ENCODE measurements at places on chromosomes 2 and 18. TPM values are rescaled to one million over a fixed set of nuclear protein-coding genes. Genes with fewer than 3 reads are reported as not detected.

The KCNJ13 gene
- polyA plus RNA-seq, result 3.4 TPM

- DNase-seq, result no peak
Observed at GRCh38 chr2:6967301-6967700, 50.1 kb downstream of the RNF144A start.

GRCh38 chr2:50627505-50627904, 404.4 kb downstream of the NRXN1 start:
- DNase-seq, result no peak

- no peak for DNase-seq
Observed at GRCh38 chr18:11676867-11677266, 12.2 kb upstream of the GNAL start.

DNA sequence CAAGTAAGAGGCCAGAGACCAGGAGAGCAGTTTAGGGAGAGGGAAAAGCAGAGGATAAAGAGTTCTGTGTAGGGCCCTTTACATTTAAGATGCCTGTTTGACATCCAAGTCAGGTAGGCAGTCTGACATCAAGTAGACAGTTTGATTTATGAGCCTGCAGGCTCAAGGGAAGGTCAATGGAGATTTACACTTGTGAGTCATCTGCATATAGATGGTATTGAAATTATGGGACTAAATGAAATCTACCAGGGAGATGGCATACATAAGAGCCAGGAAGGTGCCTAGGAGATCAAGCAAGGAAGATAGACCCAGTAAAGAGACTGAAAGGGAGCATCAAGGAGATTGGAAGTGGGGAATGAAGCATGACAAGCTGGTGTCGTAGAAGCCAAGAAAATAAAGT, 212.4 kb upstream of the PKDCC start:
- DNase-seq, result no peak

GRCh38 chr2:207601774-207602173, 23.4 kb downstream of the METTL21A start:
- DNase-seq, result no peak

The SMYD1 gene
- not detected for polyA plus RNA-seq

GRCh38 chr2:116935097-116935814, 879.2 kb upstream of the DDX18 start:
- DNase-seq, result no peak

DNA sequence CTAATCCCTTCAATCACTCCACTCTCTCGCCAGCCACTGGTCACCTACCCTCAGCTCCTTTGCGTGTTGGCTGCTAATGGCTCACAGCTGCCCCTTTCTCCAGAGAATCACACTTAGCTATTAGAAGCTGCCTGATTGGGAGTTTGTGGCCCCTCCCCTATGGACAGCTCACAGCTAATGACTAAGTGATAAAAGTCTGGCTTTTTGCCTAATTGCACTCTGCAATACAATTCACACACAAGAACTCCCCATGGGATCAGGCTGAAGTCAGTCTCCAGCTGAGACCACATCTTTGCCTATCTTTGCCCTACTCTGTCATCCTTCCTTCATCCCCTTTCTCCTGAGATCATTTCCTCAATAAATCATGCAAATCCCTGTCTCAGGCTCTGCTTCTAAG, 701.9 kb upstream of the RAB6C start:
- no peak for DNase-seq

All from right renal cortex interstitium (tissue), 3 donors.